Neural crest cell (in vitro differentiated cells): ENCODE measurements at places on chromosomes 12 and 14.

- DNase-seq, result no peak
Observed at GRCh38 chr12:754851-755562, 2.6 kb downstream of the WNK1 start.

GRCh38 chr12:120640861-120641833 is 721 bp downstream of the CABP1 start:
- peak; percentile 48 for DNase-seq

DNA sequence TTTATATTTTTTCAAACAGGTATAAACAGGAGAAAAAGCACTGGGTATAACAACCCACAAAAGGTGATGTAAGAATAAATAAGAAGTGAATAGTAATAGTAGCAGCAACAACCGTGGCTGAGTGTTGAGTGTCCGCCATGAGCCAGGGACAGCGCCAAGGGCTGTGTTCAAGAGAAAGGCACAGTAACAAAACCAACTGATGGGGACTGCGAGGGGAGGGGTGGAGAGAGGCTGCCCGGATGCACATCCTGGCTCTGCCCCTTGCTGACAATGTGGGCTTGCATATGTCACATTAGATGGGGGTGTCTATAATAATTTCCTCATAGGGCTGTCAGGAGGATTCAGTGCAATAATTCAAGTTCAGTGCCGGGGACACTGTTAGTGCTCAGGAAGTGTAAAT is 912.4 kb downstream of the VRK1 start:
- no peak for DNase-seq

DNA sequence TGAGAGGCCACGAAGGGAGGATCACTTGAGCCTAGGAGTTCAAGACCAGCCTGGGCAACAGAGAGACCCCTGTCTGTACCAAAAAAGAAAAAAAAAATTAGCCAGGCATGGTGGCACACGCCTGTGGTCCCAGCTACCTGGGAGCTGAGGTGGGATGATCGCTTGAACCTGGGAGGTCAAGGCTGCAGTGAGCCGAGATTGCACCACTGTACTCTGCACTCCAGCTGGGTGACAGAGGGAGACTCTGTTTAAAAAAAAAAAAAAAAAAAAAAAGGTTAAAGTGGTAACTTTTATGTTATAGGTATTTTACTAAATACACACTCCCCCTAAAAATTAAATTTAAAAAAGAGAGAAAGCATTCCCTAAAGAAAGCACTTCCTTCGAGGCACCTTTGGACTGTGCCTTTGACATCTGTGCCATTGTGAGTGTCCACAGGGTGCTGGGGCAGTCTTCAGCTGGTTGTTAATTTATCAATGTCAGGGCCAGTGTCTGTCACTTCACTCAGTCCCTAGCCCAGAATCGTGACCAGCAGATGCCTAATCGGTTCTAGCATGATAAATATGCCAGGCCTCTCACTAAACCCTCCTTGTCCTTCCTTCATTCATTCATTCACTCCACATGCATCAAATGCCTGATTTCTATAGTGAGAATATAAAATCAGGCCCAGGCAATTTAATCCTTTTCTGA is 63.1 kb downstream of the B4GALNT3 start:
- DNase-seq, result no peak

DNA sequence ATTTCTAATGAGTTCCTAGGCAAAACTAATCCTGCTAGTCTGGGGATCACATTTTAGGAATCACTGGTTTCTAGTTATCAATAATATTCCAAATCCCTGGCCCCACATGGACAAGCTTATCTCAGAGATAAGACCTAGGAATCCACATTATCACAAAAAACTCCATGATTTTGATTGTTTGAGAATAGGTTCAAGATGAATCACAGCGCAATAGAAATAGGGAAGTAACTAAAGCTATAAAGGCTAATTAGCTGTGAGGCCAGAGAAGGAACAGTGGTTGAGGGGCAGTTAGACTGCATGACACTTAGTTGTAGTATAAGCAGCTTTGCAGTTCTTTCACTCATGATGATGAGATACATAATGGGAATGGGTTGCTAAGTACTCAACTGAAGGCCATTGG is 13.1 kb upstream of the ATP5F1B start:
- DNase-seq, result no peak

GRCh38 chr14:100015251-100015655 is 50.0 kb upstream of the EVL start:
- DNase-seq, result no peak

- no peak for DNase-seq
Observed at GRCh38 chr12:123105211-123105826, 45.6 kb downstream of the PITPNM2 start.

GRCh38 chr14:67111022-67111421 is 78.2 kb upstream of the GARIN2 start:
- no peak for DNase-seq

DNA sequence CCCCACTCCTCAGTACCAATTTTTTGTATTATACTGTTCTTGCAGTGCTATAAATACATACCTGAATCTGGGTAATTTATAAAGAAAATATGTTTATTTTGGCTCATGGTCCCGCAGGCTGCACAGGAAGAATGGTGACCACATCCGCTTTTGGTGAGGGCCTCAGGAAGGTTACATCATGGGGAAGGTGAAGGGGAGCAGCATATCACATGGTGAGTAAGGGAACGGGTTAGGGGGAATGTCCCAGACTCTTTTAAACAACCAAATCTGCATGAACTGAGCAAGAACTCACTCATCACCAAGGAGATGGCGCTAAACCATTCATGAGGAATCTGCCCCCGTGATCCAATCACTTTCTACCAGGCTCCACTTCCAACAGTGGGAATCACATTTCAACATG is 40.0 kb downstream of the OSBPL8 start:
- no peak for DNase-seq

DNA sequence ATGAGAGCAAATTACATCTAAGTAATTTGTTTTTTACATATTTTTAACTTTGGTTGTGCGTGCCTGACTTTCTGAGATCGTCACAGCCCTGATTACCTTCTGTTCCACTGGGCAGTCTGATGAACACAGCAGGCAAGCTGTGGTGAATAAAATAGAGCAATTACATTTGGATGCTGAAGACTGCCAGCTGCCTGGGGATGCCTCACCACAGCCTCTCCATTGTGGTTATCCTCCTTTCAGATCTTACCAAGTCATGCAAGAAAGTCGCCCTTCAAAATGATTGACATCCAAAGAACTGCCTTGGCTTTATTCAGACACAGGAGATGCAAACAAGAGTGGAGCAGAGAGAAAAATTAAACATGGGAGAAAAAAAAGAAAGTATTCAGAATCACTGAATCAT is 456.6 kb upstream of the TMPO start:
- no peak for DNase-seq

GRCh38 chr14:58479975-58480374 is 52.5 kb downstream of the KIAA0586 start:
- no peak for DNase-seq

GRCh38 chr14:38199076-38199475 is 8.6 kb upstream of the SSTR1 start:
- DNase-seq, result no peak

DNA sequence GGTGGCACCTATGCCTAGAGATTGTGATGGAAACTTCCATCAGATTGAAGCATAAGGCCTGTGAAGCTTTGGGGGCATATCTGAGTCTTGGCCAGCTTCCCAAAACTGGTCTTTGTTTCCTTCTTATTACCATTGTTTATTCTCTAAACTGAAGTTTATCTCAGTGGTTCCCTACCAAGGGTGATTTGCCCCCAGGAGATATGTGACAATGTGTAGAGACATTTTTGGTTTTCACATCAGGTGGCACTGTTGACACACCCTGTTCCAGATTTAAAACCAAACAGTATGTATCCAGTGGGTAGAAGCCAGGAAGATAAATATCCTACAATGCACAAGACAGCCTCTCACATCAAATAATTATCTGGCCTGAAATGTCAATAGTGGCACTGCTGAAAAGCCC is 22.1 kb downstream of the RASSF9 start:
- no peak for DNase-seq

GRCh38 chr12:125091401-125091800 is 26.2 kb downstream of the AACS start:
- no peak for DNase-seq

DNA sequence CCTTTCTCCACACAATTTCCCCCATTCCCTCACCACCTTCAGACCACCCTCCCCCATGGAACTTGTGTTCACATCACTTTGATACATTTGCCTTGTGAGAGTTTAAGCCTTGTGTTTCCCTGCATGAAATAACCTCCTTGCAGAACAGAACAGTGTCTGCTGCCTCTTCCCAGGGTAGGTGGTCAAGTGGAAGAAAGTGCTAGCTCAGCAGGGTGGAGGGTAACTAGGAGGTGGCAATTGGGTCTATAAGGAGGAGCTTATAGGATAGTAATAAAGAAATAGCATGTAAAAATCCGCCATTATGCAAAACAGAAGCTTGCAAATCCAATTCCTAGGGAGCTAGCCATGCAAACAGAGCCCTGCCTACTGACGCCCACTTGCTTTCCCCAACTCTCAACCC is 13.9 kb upstream of the KRT8 start:
- no peak for DNase-seq

GRCh38 chr12:95445884-95446505 is 28.0 kb upstream of the METAP2 start:
- DNase-seq, result no peak

DNA sequence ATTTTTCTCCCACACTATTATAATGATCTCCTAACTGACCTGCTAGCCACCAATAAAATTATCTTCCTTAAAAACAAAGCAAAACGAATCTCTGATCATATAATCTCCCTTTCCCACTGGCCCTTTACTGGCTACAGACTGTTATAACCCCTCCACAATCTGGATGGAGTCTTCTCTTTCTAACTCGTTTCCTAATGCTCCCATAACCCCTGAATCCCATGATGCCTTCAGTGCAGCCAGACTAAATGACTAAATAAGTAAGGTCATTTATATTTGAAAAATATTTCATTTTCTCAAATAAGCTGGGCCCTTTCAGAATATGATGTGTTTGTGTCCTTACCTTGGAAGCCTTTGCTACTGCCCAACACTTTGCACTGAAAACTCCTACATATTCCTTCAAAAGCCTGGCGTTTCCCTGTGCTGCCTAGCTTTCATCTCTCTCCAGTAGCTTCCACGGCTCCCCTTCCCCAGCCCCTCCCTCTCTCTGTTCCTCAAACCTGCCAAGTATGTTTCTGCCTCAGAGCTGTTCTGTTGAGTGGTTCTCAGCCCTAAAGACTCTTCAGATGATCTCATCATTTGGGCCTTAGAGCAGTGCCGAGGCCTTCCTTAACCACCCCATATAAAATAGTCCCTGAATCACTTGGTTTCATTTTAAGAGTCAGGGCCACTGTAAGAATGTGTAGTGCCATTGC is 91.7 kb downstream of the MYRFL start:
- no peak for DNase-seq

DNA sequence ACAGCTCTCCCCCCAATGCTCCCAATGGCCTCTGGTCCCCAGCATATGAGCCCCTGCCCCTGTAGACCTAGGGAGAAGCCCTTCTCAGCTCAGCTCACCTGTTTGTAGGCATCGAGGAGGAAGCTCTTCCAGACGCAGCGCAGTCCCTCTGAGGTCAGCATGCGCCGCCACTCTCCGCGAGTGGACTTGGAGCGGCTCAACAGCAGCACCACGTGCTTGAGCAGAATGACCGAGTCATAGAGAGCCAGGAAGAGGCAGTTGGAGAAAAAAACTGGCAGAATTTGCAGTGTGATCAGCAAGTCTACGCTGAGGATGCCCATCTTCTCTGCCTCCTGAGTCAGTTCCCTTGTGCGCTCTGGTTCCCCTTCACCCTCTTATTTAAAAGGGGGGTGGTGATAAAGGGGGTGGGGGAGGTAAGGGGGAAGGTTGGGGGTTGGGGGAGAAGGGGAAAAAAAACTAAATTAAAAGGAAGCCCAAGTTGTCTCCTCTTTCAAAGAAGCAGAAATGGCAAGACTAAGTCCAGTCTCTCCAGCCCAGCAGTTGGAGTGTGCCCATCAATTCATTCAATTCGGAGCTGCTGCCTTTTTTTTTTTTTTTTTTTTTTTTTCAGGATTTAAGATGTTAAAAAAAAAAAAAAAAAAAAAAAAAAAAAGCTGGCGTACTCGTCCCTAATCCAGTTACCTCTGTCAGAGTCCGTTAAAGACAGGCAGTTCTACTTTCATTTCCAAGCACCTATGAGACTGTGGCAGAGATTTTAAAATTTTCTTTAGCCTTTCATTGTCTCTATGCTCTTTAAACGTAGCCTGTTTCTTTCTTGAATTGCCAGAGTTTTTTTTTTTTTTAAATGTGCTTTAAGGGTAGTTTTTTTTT is at the start of gene DIO2:
DIO2 (minus strand) TSS at position 352 of the 870 bp plus-strand sequence; CDS start at position 320, 32 bp downstream.
- no peak for DNase-seq

DNA sequence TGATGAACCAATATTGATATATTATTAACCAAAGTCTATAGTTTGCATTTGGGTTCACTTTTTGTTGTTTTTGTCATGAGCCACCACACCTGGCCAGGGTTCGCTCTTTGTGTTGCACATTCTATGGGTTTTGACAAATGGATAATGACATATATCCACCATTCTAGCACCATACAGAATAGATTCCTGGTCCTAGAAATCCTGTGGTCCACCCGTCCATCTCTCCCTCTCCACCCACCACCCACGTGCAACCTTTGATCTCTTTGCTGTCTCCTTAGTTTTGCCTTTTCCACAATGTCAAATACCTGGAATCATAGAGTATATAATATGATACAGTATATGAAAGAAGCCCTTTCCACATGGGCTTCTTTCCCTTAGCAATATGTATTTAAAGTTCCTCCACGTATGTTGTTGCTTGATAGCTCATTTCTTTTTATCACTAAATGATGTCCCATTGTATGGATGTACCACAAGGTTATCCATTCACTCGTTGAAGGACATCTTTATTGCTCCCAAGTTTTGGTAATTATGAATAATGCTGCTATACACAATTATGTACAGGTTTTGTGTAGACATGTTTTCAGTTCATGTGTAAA is 7.4 kb downstream of the RPL6 start:
- no peak for DNase-seq

GRCh38 chr12:19415563-19415962 is 23.7 kb upstream of the AEBP2 start:
- DNase-seq, result no peak

- DNase-seq, result no peak
Observed at GRCh38 chr12:30989754-30990153, 63.2 kb downstream of the TSPAN11 start.

- no peak for DNase-seq
Observed at GRCh38 chr14:23033251-23033727, 1.4 kb downstream of the PSMB5 start.

DNA sequence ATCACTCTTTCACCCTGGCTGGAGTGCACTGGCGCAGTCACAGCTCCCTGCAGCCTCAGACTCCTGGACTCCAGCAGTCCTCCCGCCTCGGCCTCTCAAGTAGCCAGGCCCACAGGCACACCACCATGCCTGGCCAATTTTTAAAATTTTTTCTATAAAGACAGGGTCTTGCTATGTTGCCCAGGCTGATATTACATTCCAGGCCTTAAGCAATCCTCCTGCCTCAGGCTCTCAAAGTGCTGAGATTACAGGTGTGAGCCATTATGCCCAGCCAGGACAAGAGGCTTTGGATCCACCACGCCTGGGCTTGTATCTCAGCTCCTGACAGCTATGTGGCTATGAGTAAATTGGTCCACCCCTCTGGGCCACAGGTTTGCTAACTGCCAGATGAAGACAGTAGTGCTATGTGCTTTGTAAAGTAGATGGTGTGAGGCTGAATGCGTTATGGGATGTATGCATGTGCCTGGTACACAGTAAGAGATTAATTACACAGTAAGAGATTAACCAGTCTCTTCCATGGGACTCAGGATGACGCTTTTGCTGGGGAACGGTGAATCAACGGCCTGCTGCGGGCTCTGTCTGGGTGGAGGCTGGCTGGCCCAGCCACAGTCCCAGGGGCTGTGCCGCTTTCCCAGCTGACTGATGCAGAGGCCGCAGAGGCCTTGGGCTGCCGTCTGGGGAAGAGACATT is 53.3 kb upstream of the NCOR2 start:
- DNase-seq, result no peak

- DNase-seq, result no peak
Observed at GRCh38 chr14:29078810-29079522, 312.4 kb downstream of the FOXG1 start.
